Activated CD8-positive, alpha-beta T cell treated with anti-CD3 and anti-CD28 coated beads, Interleukin-2, amount 10 ng/mL, durations not matched to agents 7 days and 5 days (primary cell): ENCODE measurements at places on chromosomes 13 and 19. TPM values are rescaled to one million over a fixed set of nuclear protein-coding genes. Genes with fewer than 3 reads are reported as not detected.

Gene SWSAP1
- total RNA-seq = 3.1 TPM

Gene ZNF439
- total RNA-seq = 9.7 TPM

Gene ATP4A
- not detected for total RNA-seq

DNA sequence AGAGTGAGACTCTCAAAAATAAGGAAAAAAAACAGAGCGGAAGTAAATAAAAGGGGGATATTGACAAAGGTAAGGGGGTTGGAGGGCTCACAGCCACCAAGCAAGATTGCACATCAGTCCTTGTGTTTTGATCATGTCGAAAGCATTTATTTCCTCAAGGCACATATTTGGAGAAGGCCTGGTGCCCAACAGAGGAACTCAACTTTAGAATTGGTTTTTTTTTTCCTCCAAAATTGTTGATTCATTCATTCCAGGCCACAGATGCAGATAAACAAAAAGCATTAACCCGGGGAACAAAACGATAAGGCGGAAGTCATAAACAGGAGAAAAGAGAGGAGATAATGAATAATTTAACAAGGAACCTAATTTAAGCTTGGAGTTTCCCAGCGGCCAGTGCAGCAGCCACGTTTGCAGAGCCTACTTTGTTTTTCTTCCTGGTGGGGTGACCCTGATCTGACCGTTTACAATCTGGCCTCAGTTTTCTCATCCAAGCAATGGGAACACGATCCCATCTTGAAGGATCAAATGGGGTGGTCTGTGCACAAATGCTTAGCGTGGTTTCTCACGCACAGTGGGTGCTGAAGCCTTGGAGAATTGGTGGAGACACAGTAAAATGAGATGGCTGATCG is 2.1 kb upstream of the PTPRS start:
- peaks cover 2% of the 10 kb centered on the region for H3K36me3 ChIP-seq
- no peak overlapping the region for H3K27ac ChIP-seq
- peaks cover 36% of the 10 kb centered on the region for H3K27me3 ChIP-seq

- no peaks in the 10 kb centered on the region for H3K36me3 ChIP-seq
- H3K27me3 ChIP-seq = no peaks in the 10 kb centered on the region
- DNase-seq = no peak
- H3K4me3 ChIP-seq = no peak overlapping the region
These were observed 423.6 kb downstream of the NDFIP2 start for GRCh38 chr13:79904581-79904980.

- H3K27ac ChIP-seq = no peak overlapping the region
- no peak for DNase-seq
- H3K4me1 ChIP-seq = no peaks in the 10 kb centered on the region
- no peaks in the 10 kb centered on the region for H3K27me3 ChIP-seq
- H3K4me3 ChIP-seq = no peak overlapping the region
These were observed 57.8 kb downstream of the GGACT start for GRCh38 chr13:100530671-100531213.
